RKO (cell line): ENCODE measurements at places on chromosomes 4 and X.

DNA sequence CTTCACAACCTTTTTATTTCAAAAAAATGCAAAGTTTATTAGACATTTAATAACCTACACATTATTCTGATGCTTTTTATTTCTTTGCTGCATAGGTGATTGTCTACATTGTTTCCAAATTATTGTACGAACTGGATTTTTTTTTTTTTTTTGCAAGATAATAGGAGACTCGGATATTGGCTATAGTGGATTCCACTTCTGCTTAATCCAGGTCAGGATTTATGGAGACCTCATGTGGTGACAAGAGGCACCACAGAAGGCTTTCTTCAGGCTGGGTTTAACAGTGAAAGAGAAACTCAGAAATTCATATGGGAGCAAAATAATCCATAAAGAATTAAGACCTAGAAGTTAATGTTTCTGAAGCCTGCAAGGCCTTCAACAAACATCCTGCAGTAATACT lies 2.4 kb upstream of the SLIT2 start:
- peak; percentile 16 for DNase-seq

GRCh38 chrX:39214387-39215126 lies 413.3 kb downstream of the MID1IP1 start:
- DNase-seq: no peak

DNA sequence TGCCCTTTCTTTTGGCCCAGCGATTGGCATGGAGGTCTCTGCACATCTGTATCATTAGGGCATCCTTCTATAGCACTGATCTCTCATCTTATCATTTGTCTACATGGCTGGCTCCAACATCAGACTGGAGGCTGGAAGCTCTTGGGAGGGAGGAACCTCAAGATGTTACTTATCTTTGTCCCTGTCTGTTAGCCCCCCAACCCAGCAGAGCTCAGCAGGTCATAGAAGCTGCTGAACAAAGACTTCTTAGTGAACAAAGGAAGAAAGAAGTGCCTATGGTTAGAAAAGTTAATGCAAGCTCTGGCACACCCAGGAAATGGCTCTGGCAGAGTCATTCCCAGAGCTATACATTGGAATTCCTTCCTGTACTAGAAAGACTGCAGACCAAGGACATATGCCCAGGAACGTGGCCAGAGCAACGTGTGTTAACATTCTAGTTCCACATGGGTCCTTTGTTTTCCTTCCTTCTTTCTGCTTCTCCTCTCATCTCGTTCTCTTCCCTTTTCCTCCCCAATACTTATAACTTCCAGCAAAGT lies 74.0 kb downstream of the SEL1L3 start:
- no peak for DNase-seq

DNA sequence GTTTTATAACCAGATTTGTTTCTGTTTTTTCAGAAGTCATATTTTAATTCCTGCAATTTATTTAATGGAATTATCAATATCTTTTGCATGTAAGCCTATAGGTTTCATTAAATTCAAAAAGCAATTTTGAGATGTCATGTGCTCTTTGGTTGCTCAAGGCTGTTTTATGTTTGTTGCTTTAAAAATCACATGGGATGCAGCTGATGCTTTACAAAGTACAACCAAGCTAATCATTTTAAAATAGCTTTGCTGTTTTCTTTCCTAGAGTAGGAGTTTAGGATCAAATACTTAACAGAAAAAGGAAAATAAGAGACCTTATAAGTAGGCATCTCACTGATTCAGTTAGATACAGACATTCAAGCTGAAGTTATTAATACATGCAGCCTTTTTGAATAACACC lies 11.3 kb downstream of the CPEB2 start:
- no peak for DNase-seq
